Adrenal gland (tissue), 19 donors: ENCODE measurements at places on chromosomes 1 and 21. TPM values are rescaled to one million over a fixed set of nuclear protein-coding genes. Genes with fewer than 3 reads are reported as not detected.

The NPHS2 gene
- total RNA-seq: not detected

The KHDRBS1 gene
- total RNA-seq: 68.5 TPM

The PTPN22 gene
- 3.0 TPM for total RNA-seq

The HSD3B1 gene
- total RNA-seq: not detected

The RNU1-4 gene
- total RNA-seq: under 0.01 TPM
